T1000 (cell line): ENCODE measurements at places on chromosomes 12 and 14.
A peak's percentile ranks its signal among the peaks of the same experiment; 100 is the strongest.

GRCh38 chr12:12461923-12462315 lies 100.7 kb downstream of the DUSP16 start:
- DNase-seq, result no peak

GRCh38 chr12:51678086-51678724 lies 87.2 kb downstream of the SCN8A start:
- DNase-seq, result no peak

DNA sequence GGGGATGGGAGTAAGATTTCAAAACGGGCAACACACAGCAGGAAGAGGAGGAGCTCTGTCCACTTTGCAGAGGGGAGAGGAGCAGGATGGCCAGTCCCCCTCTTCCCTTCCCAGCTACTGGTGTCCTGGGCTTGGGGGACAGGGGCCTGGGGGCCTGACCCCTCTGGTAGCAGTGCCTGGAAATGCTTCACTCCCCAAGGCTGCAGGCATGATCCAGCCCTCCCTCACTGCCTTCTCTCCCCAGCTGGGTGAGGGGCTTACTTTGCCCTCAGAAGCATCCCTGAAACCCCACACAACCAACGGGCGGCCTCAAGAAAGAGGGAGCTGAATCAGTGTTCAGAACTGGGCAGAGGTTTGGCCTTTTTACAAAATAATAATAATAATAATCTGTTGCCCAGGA lies 279.5 kb downstream of the DPF3 start:
- DNase-seq, result no peak

DNA sequence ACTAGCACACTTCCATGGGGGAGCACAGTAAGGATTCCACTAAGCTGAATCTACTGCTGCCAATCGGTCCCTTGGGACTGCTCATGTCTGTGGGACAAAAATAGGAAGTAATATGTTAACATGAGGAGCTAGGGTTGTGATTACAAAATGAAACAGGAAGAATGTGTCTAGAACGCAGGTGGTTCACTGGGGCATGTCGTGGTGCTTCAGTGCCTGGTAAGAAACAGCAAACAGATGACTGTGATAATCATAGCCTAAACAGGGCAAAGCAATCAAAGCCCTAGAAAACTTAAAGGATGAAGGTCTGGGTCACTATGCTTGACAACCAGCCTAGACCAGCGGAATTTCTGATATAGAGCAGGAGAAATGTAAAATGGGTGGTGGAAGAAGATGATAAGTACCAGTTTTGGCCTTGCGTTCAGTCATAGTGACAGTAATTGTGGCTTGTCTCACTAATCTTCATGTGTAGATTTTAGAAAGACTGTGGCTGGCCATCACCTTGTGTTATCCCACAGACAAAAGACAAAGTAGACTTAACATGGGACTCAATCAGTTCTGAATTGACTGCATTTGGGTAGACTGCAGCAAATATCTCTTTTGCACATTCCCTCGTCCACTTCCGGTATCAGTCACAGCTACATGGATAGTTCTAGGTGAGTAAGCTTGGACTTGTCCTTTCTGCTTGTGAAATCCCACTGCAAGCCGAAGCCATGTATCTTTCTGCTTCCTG lies 51.4 kb downstream of the WASHC3 start:
- no peak for DNase-seq

GRCh38 chr12:26124446-26125399 lies at the start of gene BHLHE41:
TSS of gene BHLHE41 (minus strand) at chr12:26125037. CDS start at chr12:26124779, 258 bp downstream.
- peak; percentile 14 for DNase-seq

GRCh38 chr14:33835261-33835655 lies 115.6 kb downstream of the EGLN3 start:
- no peak for DNase-seq

GRCh38 chr14:101628975-101629374 lies 67.7 kb downstream of the DIO3 start:
- DNase-seq, result no peak

DNA sequence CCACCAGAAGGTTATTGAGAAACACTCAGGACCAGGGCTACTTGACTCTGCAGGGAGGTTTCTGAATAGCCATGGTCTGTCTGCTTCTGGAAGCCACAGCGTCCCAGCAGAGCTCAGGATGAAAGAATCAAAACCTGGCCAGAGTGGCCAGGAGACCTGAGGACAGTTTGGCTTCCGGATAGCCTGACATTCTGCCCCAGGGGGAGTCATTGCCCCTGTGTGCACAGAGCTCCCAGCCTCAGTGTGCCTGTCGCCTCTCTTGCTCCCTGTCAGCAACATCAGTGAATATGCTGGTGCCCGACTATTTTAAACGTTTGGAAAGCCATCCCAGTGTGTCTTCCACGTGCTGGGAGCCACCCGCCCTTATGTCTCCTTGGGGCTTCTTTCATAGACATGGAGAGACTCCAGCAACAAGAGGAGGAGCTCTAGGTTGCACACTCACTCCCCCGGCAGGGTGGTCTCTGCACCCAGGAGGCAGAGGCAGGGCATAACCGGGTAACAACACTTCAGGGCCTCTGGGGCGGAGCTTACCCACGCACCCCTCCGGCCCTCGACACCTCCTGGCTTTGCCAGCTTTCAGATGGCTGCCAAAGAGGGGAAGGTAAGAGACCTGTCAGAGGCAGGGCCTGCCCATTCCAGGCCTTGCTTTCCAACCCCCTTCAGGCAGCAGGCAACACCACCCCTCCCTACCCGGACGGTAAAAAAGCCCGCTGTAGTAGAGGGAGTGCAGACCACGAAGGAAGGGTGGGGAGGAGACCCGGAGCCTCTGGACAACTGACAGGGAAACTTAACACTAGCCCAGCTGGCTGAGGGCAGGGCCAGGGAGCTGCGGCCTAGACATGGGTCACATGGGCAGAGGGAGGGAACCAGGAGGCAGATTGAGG lies 19.0 kb upstream of the SLC6A12 start:
- DNase-seq, result no peak
